ENCODE measurements at places on chromosomes 5 and 9.

DNA sequence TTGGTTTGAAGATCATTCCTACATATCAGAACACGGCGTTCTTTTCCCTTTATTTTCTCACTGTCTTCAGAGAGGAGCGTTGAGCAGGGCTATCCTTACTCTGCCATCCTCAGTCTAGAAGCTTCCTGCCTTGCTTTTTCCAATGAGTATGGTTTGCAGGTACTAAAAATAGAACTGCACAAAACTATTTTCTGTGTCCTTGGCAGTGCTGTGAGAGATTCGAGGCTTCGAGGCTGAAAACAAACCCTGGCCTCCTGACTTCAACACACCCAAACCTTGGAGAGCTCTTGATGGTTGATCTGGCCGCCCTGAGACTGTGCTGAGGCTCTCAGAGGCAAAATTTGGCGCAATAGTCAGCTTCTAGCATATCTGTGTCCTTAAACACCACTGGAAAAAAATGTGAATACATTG lies 78.9 kb downstream of the GOLPH3 start:
- no peak for DNase-seq

- no peak for DNase-seq
Observed at GRCh38 chr5:152477536-152477935, 72.5 kb upstream of the NMUR2 start.

DNA sequence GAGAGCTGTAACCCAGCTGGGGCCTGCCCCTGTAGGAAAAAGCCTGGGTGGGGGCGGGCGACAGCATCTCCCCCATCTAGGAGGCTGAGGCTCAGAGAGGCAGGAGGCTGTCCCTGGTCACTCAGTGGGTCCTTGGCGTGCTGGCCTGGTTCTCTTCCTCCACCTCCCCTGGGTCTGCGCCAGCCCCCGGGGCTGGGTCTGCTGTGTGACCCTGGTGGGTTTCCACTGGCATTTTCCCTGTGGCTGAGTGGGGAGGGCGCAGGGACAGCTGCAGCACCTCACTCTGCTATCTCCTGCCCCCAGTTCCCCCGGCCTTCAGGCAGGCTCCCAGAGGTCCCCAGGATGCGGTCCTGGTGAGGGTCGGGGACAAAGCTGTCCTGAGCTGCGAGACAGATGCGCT lies 59.5 kb upstream of the ASS1 start:
- no peak for DNase-seq

DNA sequence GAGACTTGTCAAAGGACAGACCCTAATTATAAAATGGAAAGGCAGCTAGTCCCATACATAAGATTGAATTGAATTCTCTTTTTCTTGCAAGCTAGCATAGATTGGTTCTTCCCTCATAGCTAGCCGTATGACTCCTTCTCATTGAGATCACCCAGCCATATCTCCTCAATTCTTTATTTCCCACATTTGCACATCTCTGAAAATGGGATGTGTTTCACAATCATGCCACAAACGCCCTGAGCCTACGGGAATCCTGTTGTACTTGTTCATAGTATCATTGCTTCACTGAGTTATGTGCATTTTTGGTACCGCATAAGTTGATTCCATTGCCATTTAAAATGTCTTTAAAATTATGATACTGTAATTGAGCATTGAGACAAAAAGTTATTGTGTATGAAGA lies 90.5 kb downstream of the PCSK1 start:
- DNase-seq: no peak

GRCh38 chr5:159833088-159833487 lies 83.2 kb upstream of the ADRA1B start:
- DNase-seq: no peak

GRCh38 chr5:142561486-142562097 lies 124.3 kb downstream of the FGF1 start:
- no peak for DNase-seq

DNA sequence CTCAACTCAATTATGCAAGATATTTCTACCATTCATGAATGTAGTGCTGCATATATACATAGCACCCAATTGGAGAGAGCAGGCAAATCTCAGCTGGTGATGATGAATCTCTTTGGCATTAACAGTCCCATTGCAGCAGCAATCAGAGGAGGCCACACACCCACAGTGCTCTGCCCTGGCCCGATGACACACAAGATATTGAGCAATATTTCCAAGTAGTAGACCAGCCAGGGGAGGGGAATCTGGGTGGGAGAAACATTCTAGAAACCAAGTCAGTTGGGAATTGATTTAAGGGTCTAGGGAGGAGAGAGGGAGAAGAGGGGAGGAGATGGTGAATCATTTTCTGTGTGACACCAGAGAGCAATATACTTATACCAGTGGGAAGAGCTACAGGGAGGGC lies 14.9 kb upstream of the C5orf63 start:
- DNase-seq: no peak
